ENCODE measurements at places on chromosomes 4 and X. TPM values are rescaled to one million over a fixed set of nuclear protein-coding genes. Genes with fewer than 3 reads are reported as not detected.

Gene SPINK2
- not detected for polyA plus RNA-seq

Gene SYNPO2
- 85.5 TPM for polyA plus RNA-seq

Gene OTC
- not detected for polyA plus RNA-seq

Gene ADAM29
- polyA plus RNA-seq, result not detected

DNA sequence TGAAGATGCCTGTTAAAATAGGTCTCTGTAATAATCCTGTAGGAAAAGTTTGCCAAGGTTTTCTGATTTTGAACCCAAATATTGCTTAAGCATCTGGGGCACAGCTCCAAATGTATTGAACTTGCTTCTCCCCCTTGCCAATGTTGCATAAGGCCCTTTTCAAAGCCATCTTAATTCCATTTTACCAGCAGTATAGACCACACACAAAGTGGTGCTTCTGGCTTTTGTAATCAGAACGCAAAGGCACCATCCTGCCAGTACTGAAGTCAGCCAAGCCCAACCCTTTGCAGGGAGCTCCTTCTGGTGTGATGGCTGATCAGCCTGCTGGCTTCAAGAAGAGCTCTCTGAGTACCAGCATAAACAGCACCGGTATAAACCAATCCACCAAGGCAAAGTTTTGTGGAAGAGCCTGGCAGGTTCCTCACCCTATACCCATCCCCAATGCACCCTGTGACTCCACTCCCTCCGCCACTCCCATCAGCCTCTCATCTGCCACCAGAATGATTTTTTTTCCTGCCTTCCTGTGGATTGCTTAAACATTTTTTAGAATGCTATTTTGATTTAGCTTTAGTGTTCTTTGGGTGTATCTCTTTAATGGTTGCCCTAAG, 39.2 kb upstream of the USP9X start:
- DNase-seq, result no peak

- DNase-seq, result no peak
Measured at GRCh38 chr4:37836838-37837440, 10.5 kb downstream of the PGM2 start.

DNA sequence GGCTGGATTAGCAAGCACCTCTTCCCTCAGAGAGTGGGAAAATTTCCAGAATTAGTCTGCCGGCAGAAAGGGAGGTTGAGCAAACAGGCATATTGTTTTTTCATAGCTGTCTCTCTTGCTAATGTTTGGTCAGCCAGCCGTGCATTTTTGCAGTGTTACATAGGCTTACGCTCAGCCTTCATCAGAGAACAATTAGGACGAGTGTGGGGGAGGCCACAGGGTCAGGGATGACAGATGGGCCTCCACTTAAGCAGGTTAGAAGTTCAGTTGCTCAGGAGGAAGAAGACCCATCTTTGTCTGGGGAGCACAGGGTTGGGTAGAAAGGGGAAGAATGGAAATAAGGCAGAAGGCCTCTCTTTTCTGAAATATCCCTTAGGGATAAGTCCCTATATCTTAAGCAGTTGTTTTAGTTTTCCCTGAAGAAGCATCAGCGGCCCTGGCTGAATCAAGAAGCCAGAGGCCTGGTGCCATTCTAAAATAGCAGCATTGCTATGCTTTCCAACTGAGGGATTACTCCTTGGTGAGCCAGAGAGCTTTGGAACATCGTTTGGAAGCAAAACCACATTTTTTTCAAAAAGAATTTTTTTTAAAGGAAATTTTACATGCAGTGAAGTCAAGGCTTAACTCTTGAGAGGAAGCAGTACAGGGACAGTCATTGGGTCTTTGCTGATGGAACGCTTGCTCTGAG, 118.8 kb downstream of the SMIM20 start:
- DNase-seq, result peak; percentile 89

DNA sequence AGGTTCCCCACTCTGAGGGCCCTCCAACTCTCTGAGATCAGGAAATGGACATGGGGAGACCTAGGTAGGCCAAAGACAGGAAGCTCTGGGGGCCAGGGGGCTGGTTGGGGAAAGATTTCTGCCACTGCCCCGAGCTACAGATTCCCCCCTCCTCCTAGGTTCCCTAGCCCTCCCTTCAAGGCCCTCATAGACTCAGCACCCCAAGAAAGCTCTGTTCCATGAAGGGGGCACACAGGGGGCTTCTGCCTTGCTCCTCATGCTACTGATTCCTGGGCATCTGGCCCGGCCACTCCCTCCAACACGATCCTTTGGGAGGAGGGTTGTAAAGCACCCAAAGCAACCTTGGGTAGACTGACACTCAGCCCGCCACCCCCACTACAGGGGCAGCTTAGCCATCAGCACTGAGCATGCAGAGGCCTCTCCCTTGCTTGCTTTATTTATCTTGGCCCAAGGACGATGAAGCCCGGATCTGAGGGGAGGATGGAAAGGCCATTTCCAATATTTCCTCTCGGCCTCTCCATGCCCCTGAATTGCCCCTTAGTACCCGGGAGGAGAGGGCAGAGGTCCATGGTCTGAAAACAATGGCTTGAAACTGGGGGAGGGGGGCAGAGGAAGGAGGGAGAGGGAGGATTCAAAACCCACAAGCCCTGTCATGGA, 146.7 kb downstream of the PJA1 start:
- DNase-seq, result no peak

- no peak for DNase-seq
Measured at GRCh38 chrX:123803331-123803983, 56.4 kb upstream of the XIAP start.

DNA sequence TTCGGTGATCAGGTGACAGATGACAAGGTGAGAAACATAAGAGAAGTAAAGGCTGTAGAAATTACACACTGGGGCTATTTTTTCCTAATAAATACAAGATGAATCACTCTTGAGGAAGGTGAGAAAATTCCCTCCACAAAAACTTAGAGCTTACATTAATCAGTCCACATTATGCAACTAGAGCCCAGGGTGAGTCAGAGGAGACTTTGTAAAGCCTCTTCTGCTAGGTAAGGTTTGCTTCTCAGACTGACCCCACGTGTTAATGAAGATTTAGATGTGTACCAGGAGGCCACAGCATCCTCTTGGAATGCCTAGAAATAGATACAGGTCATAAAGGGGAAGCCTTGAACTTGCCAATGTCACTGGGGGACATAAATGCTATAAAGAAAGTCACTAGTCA, 396.0 kb upstream of the SMIM31 start:
- DNase-seq, result no peak

DNA sequence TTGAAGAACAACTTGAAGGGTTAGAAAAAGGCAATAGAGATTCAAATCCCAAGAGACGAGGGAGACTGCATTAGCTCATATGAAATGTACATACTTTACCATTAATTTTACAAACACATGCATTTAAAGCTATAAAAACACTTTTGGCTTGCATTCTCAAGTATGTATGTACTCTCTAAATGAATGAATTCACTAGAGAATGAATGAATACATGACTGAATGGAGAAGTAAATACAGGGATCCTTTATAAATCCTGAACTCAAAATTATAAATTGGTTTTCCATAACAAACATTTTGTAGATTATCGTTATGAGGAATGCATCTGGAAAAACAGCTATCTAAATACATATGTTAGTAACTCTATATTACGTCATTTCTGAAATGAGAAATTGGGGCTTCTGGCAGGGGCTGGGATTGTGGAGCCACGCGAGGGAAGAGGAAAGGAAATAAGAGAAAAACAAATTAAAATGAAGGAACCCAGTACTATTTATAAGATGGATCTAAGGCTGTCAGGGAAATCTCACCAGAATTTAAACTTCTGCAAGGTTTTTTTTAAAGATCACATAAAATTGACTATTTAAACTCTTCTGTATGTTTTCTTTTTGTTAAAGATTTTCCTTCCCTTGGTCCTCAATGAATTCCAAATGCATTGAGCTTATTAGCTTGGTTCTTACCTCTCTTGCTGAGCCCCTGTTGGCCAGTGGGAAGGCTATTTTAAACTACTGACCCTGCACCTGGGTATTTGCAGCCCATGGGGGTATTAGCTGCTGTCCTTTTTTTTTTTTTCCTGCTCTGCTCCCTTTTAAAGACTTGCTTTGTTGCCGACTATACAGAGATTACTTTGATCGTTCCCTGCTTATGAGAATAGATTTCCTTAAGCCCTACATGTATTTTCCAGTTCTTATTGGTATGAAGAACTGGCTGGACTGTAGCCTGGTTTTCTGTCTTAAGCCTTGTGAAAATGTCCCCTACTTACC, 207.8 kb downstream of the ADGRL3 start:
- DNase-seq, result peak; percentile 66

DNA sequence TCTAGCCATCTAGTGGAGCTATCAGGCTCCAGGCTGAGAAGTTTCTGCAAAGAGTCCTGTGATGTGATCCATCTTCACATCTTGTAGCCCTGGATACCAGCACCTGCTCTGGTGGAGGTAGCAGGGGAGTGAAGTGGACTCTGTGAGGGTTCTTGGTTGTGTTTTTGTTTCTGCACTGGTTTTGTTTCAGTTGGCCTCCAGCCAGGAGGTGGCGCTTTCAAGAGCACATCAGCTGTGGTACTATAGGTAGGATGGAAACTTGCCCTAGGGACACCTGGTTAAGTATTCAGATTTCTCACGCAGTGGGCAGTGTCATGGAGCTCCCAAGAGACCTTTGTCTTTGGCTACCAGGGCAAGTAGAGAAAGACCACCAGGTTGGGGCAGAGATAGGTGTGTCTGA, 257.5 kb upstream of the SLC7A11 start:
- DNase-seq, result no peak

GRCh38 chr4:25637581-25638220, 17.9 kb upstream of the SLC34A2 start:
- DNase-seq, result no peak
